Activated CD4-positive, alpha-beta T cell treated with anti-CD3 and anti-CD28 coated beads, Interleukin-2, amount 50 U/mL, for 1 hour (primary cell): ENCODE measurements at places on chromosomes 3 and 15.

- DNase-seq = no peak
Observed at GRCh38 chr15:52193791-52194190, 2.6 kb upstream of the GNB5 start.

GRCh38 chr3:124352149-124352539, 360.2 kb upstream of the ROPN1 start:
- no peak for DNase-seq

DNA sequence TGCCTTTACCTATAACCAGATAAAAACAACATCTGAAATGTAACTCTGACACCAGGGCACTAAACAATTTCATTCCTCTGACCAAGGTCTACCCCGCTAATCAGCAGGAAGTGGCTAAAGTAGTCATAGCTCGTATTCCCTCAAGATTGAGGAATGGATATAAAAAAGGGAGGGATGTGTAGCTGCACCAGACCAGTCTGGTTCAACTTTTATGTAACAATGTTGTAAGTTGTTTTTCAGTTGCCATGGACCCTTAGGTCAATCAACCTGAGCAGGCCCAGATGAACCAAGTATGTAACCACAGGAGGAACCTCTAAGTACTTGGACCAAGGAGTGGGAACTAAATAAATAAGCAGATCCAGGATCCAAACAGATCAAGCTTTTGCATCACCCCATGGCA, 28.4 kb upstream of the IFT57 start:
- DNase-seq = no peak

- no peak for DNase-seq
Observed at GRCh38 chr15:45146405-45146804, 16.6 kb downstream of the DUOX1 start.

GRCh38 chr15:64355348-64355943, 527 bp downstream of the CSNK1G1 start:
- DNase-seq = peak; percentile 17

GRCh38 chr3:59186725-59187124, 136.9 kb upstream of the CFAP20DC start:
- DNase-seq = no peak

GRCh38 chr3:186473166-186473565, 71.0 kb downstream of the CRYGS start:
- no peak for DNase-seq

DNA sequence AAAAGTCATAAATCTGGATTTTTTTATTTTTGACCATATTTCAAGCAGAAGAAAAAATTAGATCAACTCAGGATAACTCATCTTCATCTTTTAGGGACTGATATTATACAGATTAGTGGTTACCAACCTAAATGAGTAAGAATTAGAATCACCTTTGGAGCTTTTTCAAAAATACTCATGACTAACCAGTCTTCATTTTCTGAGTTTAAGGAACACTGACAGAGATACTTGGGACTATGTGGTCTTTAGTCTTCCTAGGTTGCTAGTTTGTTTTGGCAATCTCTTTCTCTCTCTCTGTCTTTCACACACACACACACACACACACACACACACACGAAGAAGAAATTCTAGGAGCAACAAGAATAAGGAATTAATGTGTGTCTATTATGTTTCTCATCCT, 50.1 kb downstream of the TMOD3 start:
- DNase-seq = no peak

GRCh38 chr15:52115598-52116427, 3.2 kb upstream of the BCL2L10 start:
- DNase-seq = no peak

GRCh38 chr15:31347981-31348803, 21.6 kb downstream of the KLF13 start:
- DNase-seq = no peak

DNA sequence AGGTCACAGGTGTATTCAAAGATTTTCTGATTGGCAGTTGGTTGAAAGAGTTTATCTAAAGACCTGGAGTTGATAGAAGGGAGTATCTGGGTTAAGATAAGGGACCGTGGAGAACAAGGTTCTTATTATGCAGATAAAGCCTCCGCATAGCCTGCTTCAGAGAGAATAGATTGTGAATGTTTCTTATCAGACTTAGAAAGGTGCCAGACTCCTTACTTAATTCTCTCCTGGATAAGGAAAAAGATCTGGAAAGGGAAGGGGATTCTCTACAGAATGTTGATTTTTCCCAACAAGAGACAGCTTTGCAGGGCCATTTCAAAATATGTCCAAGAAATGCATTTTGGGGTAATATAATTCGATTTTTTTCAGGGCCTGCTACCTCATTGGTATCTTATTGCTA, 341.3 kb upstream of the RARB start:
- DNase-seq = no peak

DNA sequence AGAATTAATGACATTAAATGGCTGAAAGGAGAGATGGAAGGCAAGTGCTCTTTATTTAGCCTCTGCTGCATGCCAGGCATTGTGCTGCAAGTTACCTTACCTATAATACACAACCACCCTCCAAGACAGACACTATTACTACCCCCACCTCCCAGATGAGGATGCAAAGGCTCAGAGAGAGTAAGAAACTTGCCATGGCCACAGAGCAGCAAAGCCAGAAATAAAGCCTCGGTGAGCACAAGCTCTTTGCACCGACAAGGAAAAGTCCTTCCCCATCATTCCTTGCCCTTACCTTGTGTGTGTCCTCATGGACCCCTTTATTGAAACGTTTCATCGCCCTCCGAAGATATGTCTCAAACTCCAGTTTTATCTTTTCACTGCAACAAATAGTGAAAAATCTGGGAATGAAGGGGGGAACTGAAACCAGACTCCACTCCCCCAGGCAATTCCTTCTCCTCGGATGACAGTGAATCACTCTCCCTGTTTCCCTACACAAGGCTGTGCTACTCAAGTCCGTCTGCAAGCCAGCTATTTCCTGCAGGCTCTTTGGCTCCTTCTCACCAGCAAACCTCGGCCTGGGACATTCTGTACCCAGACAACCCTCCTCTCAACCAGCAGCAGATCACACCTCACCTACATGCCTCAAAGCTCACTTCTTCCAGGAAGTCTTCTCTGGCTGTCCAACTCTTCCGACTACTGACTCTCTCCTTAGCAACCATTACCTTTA, 11.4 kb downstream of the XPC start:
- DNase-seq = no peak

DNA sequence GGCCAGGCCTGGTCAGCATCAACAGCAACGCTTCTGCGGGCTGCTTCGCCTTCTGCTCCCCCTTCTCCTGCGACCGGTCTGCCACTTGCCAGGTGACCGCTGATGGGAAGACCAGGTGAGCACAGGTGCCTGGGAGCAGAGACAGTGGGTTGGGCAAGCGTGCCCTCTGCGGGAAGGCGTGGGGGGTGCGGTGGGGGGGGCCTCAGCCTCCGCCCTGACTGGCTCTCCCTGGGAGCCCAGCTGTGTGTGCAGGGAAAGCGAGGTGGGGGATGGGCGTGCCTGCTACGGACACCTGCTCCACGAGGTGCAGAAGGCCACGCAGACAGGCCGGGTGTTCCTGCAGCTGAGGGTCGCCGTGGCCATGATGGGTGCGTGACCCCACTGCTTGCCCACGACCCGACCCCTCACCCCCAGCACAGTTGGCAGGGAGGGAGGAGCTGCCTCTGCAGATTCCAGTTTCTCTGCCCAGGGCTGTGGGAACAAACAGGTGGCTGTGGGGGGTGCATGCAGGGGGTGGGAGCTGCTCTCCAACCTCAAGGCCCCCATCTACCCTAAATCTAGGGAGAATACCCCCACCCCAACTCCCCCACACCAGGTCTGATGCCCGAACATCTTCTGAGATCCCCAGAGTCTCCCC, 8.8 kb downstream of the STAB1 start:
- no peak for DNase-seq

GRCh38 chr3:153762411-153763235, 358.6 kb upstream of the ARHGEF26 start:
- DNase-seq = no peak

GRCh38 chr15:69060041-69060481, 45.6 kb downstream of the NOX5 start:
- no peak for DNase-seq

DNA sequence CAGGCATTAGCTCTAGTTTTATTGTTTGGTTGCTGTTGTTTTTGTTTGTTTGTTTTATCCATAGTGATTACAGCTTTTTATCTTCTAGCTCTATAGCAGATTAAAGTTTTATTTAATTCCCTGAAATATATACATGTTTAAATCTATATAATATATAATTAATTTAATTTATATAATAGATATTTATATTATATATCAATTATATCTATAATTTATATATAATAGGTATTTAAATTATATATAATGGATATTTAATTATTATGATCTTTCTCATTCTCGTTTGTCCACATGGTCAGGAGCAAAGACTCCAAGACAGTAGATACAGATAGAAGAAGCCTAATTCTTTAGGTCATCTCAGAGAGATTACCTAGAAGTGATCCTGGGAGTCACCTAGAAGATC, 238.8 kb upstream of the GPR149 start:
- DNase-seq = no peak

- no peak for DNase-seq
Observed at GRCh38 chr3:157369727-157370421, 66.8 kb upstream of the PTX3 start.

- DNase-seq = no peak
Observed at GRCh38 chr3:52299879-52300611, 12.4 kb downstream of the GLYCTK start.

DNA sequence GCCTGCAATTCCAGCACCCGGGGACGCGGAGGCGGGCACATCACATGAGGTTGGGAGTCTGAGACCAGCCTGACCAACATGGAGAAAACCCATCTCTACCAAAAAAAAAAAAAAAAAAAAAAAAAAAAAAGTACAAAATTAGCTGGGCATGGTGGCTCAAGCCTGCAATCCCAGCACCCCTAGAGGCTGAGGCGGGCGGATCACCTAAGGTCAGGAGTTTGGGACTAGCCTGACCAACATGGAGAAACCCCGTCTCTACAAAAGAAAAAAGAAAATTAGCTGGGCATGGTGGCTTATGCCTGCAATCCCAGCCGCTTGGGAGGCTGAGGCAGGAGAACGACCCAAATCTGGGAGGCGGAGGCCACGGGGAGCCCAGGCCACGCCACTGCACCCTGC, 7.5 kb upstream of the FAN1 start:
- no peak for DNase-seq

DNA sequence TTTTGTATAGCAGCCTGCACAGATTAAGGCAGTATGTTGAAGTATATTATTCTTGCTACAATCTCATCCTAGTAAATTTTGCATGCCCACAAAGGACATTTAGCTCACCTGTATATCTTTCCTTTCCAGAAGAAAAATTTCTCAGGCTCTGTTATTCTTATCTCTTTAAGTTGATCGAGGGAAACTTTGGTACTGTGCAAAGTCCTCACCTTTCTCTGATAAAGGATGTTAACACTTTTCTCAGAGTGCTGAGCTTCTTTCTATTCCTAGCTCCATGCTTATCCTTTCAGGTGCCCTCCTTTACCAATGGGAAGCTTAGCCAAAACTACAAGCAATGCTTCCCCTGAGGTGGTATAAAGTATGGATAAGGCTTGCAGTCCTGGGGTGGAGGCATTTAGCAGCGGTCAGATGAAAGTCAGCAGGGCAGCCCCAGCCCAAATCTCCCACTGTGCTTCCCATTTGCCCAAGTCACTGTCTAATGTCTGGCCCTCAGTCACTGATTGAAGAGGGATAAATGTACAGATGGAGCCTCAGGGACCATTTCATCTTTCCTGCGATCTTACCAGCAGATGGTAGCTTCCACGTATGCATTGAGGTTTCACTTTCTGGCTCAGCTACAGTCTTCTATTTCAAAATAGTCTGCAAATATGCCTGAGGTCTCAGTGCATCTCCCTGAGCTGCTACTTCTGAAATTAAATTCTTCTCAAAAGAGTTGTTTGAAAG, 127.8 kb upstream of the P2RY1 start:
- no peak for DNase-seq

- DNase-seq = no peak
Observed at GRCh38 chr3:43783987-43784639, 93.4 kb downstream of the ABHD5 start.

- no peak for DNase-seq
Observed at GRCh38 chr3:11711876-11712275, 68.2 kb upstream of the VGLL4 start.

- no peak for DNase-seq
Observed at GRCh38 chr3:149768704-149769103, 16.4 kb upstream of the COMMD2 start.

- DNase-seq = no peak
Observed at GRCh38 chr15:40600956-40601355, 6.9 kb downstream of the KNL1 start.

DNA sequence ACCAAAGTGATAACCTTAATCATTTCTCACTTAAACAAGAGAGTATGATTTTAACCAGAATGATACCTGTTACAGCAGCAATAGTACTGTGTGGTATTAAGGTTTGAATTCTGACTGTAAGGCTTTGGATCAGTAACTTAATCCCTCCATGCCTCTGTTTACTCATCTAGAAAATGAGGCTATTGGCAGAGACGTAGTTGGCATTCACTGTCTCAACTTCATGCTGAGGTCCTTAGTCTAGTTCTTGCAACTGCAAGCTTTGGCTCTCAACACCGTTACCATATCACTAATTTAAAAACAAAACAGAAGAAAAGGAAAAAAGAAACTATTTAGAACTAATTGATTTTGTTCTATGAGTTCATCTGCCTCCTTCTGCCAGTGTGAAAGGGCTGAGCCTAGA, 875.4 kb downstream of the MCTP2 start:
- DNase-seq = no peak
